ENCODE measurements at places on chromosomes 6 and 20.

- DNase-seq, result no peak
Observed at GRCh38 chr6:29527126-29527525, 32.4 kb downstream of the UBD start.

GRCh38 chr6:83292900-83293843 is 100.0 kb downstream of the RWDD2A start:
- no peak for DNase-seq

DNA sequence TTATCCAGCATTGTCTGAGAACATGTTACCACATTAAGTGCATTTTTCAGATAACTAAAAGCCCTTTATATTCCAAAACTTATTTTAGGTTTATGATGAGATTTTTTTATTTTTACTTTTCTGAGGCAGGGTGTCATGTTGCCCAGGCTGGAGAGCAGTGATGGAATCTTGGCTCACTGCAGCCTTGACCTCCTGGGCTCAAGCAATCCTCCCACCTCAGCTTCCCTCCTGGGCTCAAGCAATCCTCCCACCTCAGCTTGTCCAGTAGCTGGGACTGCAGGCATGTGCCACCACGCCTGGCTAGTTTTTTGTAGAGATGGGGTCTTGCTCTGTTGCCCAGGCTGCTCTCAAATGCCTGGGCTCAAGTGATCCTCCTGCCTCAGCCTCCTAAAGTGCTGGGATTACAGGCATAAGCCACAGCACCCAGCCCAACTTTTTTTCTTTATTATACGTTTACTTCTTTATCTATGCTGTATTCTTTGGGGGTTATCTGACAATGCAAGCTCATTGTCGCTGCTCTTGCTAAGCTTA is 6.2 kb downstream of the DYNLT1 start:
- no peak for DNase-seq

DNA sequence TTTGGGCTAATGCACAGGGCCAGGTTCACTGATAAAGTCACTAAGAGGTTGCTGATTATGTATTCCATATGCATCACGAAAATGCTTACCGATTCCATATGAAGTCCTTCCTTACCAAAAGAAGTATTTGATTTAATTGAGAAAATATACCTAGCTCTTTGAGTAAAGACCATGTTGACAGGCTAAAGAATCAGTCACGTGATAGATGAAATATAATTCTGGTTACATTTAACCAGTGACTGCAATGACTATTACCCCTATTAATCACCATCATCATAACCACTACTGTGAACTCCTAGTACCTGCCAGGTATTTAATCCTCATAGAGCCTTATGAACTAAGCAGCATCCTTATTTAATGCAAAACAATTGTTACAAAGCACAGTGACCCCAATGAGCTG is 110.1 kb downstream of the HIVEP2 start:
- DNase-seq, result no peak

GRCh38 chr6:20233007-20233730 is 20.9 kb upstream of the MBOAT1 start:
- DNase-seq, result no peak

DNA sequence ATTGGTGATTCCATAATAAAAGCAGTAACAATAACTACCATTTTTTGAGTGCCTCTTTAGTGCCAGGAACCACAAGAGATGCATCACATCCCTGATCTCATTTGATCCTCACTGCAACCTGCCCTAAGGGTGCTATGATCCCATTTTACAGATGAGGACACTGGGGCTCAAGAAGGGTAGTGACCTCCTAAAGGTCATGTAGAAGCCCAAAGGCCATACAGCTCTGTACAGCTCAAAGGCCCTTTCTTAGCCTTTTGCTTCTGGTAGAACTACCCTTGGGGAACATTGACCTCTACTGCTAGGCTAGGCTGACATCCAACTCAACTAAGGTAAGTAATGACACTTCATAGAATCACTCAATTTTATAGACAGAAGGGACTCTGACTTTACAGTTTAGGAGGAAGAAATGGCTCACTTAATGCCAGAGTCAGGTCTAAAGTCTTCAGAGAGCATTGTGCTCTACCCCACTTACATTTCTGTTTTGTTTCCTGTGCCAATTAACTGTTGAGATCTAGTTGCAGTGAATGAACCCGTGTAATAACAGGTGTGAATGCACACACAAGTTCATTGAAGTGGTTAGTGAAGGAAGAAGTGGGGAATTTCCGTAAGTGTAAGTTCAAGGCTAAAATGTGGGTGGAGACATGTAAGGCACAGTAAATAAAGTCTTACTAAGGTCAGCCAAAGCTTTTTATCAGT is 10.7 kb downstream of the SLC9A8 start:
- no peak for DNase-seq

GRCh38 chr6:78397499-78397898 is 469.9 kb upstream of the IRAK1BP1 start:
- DNase-seq, result peak; percentile 1

DNA sequence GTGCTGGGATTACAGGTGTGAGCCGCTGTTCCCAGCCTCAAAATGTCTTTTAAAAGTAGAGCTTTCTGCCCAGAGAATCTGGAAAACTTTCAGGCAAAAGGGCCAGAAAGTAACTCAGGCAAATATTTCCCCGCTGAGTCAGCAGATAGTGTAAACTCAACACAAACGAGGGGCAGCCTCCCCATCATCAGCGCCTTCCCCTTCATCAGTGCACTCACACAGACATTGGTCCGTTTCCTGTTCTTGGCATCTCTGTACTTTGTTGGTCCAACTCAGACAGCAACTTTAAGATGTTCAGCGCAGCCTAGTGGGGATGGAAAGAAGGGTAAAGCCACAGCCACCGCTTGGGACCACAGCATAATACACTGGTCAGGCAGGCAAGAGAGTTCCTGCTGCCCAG is 69.5 kb downstream of the CSE1L start:
- peak; percentile 14 for DNase-seq

- peak; percentile 98 for DNase-seq
Observed at GRCh38 chr20:34875642-34876405, 588 bp upstream of the ACSS2 start.

DNA sequence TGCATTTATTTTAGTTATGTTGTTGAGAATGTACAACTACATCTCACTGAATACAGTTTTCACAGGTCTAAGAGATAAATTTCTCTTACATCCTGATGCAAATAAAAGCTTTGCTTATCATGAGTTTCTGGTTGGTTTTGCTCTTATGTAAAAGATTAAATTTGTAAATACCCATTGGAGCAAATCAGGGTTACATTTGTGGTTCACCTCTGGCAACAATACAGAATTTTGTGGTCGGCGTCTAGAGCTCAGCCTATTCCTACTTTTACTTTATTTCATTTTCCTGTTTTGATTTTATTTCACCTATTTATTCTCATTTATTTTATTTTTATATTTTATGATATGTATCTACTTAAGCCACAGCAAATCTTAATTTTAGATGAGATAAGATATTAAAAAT is 271.9 kb upstream of the MARCKS start:
- peak; percentile 53 for DNase-seq

GRCh38 chr6:139271056-139271455 is 20.7 kb downstream of the TXLNB start:
- peak; percentile 77 for DNase-seq

- DNase-seq, result no peak
Observed at GRCh38 chr6:127460465-127460864, 1.3 kb upstream of the KIAA0408 start.

- no peak for DNase-seq
Observed at GRCh38 chr6:3283641-3284435, 25.1 kb downstream of the PSMG4 start.

- no peak for DNase-seq
Observed at GRCh38 chr20:44198872-44199271, 11.7 kb downstream of the OSER1 start.

DNA sequence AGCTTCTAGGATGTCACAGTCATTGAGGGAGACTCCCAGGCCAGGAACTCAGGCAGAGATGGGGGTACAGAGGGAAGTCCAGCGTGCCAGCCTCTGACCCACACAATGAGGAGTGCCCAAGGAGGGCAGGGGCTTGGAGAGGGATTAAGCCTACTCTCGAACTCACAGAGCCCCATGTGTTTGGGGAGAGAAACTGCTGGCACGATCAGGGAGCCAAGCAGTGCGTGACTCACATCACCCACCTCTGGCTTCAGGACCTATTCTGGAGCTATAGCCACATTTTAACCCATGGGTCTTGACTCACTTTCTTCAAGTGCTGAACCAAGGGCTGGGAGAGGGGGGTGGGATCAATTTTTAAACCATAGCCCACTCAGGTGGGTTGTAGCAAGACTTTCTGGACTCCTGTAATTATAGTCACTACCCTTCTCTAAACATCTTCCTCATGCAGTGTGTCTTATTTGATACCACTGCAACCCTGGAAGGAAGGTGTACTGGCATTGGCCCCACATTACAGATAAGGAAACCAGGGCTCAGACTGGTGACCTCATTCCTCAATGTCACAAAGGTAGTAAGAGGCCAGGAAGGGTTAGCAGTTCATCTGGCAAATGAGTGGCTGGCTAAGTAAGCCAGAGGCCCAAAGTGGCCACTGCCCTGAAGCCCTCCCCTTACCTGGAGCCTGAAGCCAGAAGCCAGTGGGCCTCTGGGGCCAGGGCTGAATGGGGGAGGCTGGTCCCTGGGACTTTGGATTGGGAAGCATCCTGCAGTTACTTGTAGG is 12.0 kb downstream of the FOXP4 start:
- no peak for DNase-seq

GRCh38 chr6:113648698-113649097 is 208.4 kb upstream of the MARCKS start:
- no peak for DNase-seq

- DNase-seq, result no peak
Observed at GRCh38 chr6:139600919-139601475, 226.5 kb upstream of the CITED2 start.

DNA sequence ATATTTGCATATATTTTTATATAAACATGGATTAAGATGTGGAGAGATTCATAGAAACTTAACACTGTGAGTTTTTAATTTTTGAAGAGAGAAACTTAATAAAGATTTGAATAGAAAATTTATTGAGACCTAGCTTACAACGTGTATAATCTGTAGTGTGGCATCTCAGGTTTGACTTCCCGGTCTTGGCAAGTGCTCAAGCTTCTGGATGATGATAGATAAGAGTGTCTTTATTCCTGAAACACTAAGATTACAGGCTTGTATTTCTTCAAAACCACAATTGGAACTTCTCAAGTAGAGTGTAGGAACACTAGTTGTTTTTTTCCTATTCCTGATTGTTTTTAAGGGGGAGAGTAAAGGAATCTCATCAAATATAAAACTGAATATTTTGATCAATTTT is 64.6 kb upstream of the NOTCH4 start:
- no peak for DNase-seq

GRCh38 chr20:11296221-11296620 is 621.5 kb upstream of the BTBD3 start:
- no peak for DNase-seq

DNA sequence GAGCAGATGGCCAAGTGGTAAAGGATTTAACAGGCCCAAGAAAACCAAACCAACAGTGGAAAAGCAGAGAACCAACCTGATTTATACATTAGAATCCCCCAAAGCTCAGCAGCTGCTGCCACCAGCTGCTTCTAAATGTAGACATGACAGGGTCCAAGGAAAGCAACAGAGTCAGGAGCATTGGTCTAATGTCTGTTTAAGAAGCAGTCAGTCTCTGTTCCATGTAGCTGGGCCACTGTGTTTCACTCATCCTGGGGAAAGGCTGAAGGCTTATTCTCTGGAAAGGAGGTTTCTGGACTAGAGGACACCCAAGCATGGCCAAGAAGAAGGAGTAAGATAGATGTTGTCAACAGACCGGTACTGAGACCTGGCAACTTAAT is 75.4 kb downstream of the TMEM244 start:
- DNase-seq, result no peak

GRCh38 chr6:23510778-23511510 is 615.1 kb upstream of the NRSN1 start:
- DNase-seq, result no peak

All from fibroblast of upper back skin (primary cell).